ENCODE measurements at places on chromosomes 7 and 10.

GRCh38 chr10:87038286-87038717 is 18.2 kb downstream of the FAM25A start:
- no peak for DNase-seq

DNA sequence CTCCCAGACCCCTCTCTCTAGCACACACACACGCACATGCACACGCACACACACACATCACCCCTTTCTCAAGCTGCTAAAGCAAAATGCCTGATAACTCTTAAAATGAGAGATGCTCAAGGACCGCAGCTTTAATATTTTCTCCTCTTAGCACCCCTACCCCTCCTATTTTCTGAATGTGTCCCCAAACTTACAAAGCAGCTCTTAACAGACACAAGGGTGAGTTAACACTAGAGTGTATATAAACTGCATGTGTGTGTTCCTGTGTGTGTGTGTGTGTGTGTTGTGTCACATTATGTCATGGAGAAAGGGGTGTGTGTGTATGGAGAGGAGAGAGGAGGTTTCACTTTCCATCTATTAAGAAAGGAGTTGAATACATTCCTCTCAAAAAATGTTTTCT is 1.3 kb downstream of the PTN start:
- peak; percentile 46 for DNase-seq

- DNase-seq: no peak
These were observed 345.3 kb upstream of the SEMA3C start for GRCh38 chr7:81264116-81264515.

GRCh38 chr10:62373639-62373994 is 552 bp upstream of the ZNF365 start:
- DNase-seq: no peak

GRCh38 chr10:13925971-13926780 is 339.4 kb downstream of the PRPF18 start:
- DNase-seq: no peak

GRCh38 chr10:31867646-31868045 is 61.0 kb downstream of the ARHGAP12 start:
- no peak for DNase-seq

DNA sequence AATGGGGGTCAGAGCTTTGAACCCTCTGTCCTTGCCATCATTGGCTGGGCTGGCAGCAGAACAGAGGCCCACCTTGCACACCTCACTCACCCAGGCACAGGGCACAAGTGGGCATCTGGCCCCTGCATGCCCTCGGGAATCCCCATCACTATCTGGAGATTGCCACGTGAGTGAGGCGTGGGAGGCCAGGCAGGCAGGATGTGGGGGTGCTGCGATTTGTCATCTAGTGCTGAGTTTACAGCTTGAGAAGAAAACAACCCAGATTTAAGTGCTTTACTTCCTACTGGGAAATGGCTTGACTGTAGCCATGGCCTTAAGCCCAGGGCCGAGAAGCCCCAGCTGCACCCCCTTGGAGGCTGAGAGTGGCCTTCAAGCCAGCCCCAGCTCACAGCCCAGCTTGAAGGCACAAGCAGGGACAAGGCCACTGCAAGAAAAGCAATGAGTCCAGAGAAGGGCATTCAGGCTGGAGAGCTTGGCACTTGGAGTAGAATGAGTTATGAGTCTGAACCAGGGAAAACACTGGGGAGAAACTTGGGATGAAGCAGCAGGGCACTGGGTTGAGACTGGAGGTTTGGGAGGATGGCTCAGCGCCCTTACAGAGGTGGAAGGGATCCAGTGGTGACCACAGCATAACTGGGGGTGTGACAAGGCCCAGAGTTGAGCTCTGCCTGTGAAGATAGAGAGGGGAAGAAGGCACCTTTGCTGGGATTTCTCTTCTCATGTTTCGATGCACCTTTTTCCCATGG is 123.0 kb downstream of the CXCL12 start:
- no peak for DNase-seq

DNA sequence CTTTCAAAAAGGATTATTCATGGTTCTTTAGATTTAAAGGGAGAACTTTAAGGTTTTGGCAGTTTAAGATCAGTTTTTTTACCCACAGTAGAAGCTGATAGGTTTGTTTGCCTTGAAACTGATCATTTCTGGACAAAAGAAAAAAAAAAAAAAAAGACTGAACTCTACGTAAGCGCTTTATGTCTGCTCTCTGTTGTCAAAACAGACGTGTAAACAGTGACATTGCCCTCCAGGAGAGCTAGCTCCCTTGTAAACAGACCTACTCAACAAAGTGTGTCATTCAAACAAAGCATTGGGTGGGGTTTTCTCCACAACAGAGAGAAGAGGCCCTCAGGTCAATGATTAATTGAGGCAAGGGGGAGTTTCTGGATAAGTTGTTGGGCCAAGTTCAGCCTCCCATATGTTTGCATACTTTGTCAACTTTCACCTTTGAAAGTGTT is 568.1 kb upstream of the LRRN3 start:
- DNase-seq: peak; percentile 25

GRCh38 chr10:124180947-124181549 is 87.7 kb upstream of the CHST15 start:
- DNase-seq: no peak

GRCh38 chr7:142537760-142538159 is 211.5 kb upstream of the PRSS1 start:
- no peak for DNase-seq

DNA sequence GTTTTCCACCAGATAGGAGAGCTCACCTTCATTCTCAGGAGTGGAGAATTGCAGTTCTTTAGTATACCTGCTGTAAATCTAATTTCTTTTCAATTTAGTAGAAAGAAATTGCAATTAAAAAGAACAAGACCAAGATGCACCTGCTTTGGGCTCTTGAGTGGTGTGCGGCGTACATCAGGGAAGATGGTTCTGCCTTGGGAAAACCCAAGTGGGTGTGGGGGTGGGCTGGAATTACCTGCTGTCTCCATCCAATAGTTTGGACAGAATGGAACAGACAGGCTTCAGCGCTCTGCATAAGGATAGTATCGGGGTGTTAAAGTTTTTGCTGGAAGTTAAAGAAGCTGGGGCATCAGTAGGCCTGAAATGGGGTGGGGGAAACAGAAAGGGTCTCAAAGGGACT is 7.2 kb upstream of the ADCY1 start:
- DNase-seq: no peak

- no peak for DNase-seq
These were observed 84.0 kb downstream of the PTPN20 start for GRCh38 chr10:46995234-46995633.

DNA sequence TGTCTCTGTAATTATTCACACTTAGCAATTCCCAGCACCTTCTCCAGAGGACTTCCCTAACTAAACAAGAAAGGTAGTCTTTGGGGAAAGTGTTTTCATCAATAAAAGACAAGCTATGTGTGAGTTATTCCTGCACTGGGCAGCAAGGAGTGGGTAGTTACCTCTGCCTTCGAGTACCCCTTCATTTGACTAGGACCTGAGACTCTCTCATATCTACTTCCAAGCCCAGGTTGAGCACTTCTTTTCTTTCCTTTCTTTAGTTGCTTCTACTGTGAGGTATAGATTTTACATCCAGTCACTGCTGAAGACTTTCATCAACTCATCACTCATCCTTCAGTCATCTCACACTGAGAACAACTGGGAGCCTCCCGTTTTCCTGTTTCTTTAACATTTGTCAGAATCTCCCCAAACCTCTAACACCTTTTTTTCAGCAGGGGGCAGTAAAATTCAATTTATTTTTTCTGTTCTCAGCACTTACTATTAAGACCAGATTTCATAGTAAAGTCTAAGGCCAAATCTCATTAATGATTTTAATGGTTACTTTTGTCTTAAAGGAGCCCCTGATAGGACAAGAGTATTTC is 80.1 kb upstream of the PRSS1 start:
- no peak for DNase-seq

GRCh38 chr10:86888585-86889381 is 68.6 kb downstream of the MMRN2 start:
- no peak for DNase-seq

GRCh38 chr10:59580026-59580863 is 129.4 kb downstream of the SLC16A9 start:
- peak; percentile 74 for DNase-seq

- no peak for DNase-seq
These were observed 292.9 kb downstream of the BMPER start for GRCh38 chr7:34198231-34198641.

DNA sequence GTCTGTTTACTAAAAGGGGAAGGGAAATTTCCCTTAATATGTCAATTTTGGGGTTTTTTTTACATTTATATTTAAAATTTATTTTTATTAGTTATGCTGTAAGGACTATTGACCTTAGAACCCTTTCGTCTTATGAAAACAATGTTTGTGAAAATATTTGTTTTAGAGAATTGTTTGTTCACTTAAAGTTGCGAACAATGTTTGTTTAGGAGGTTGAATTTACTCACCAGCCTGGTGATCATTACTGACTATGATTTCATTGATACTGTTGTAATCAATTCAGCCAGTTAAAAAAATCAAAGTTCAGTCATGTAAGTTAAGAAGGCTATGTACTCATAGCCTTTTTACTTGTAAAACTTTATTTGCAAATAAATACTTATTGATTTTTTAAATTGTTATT is 27.4 kb upstream of the TSPAN13 start:
- no peak for DNase-seq

DNA sequence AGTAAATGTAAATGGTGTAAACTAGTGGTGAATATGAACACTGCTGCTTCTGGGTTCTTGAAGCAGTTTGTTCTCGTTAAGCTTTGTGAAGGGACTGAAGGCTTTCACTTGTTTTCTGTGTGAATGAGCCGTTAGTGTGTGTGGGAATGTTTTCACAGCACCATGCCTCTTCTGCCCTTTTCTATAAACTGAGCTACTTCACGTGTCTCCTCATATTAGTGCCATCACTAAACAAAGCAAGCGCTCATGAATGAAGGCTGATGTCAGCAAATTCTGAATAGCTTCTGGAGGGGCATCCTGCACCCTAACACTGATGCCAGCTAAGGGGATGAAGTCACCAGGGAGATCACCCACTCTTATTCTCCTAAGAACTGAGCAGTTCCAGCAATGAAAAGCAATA is 205.6 kb upstream of the ETV1 start:
- no peak for DNase-seq
